ENCODE measurements at places on chromosomes 12 and 14.
A peak's percentile ranks its signal among the peaks of the same experiment; 100 is the strongest.

DNA sequence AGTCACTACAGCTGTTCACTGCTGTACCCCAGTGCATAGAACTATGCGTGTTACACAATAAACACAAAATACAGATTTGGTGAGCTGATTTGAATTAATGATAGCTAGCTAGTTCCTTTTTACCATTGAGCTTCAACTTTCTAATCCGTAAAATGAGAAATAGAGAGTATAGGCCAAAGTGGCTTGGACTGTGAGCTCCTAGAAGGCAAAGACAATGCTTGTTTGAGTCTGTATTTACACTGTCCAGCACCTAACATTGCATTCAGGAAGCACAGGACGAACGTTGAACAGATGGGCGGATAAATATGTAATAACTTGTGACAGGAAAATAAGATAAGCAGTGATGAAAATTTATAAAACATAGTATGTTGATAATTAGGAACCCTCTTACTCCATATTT is 31.5 kb downstream of the SLC17A8 start:
- no peak for DNase-seq

GRCh38 chr12:16515666-16516065 is 90.3 kb downstream of the LMO3 start:
- peak; percentile 70 for DNase-seq

DNA sequence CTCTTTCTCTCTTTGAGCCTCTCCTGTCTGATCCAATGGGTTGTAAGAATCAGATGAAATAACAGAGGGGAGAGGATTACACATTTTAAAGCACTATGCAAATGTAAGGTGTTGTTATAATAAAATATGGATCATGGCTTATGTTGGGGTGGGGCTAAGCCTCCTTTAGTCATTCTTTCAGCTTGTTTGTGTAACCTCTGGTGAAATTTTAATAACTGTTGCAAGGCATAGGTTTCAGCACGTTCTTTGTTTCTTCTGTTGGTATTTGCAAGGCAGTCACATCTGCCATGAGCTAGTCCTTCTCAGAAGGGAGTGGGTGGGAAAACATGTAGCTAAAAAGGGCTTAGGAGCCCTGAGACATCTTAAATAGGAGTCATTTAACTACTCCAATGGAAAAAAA is 74.8 kb upstream of the FRMD6 start:
- peak; percentile 79 for DNase-seq

DNA sequence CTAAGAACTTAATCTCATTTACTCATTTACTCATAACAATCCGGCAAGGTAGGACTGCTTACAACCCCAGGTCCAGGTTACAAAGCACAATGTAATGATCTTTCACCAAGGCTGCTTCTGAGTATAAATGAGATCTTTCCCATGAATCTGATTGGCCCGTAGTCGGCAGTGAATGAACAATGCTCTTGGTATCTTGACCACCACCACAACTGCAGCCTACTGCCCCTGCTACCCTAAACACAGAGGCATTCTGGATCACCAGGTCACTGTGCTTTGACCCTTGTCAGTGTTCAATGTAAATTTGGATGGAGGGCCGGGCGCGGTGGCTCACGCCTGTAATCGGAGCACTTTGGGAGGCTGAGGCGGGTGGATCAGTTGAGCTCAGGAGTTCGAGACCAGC is 15.9 kb downstream of the FAM181A start:
- no peak for DNase-seq

GRCh38 chr12:104280111-104280510 is 23.4 kb upstream of the EID3 start:
- peak; percentile 59 for DNase-seq

DNA sequence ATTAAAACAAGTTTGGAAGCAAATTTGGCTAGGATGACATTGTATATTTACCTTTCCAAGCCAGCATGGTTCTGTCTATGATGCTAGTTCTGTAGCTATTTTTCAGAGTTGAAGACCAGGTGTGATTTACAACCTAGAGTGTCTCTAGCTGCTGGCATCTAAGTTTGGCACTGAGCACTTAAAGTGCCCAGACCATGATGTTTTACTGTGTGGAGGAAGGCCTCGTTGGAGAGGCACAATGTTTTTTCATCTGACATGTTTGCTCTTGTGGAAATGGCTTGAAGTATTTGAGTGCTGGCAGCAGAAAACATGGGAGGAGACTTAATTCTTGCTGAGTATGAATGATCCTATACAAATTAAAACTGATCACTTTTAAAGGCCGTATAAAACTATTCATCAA is 13.0 kb upstream of the C12orf71 start:
- peak; percentile 58 for DNase-seq

- peak; percentile 89 for DNase-seq
Observed at GRCh38 chr12:107287436-107288413, 194.4 kb upstream of the CRY1 start.

Data from bronchial epithelial cell (primary cell).